Choroid plexus epithelial cell (primary cell): ENCODE measurements at places on chromosomes 4 and X.
A peak's percentile ranks its signal among the peaks of the same experiment; 100 is the strongest.

- peak; percentile 89 for DNase-seq
Measured at GRCh38 chr4:140359562-140360427, 13.7 kb upstream of the SCOC start.

- DNase-seq, result no peak
Measured at GRCh38 chr4:182856862-182857261, 60.3 kb downstream of the DCTD start.

- DNase-seq, result no peak
Measured at GRCh38 chr4:159483110-159483781, 380.4 kb downstream of the RAPGEF2 start.

- DNase-seq, result no peak
Measured at GRCh38 chr4:67131224-67131623, 414.1 kb downstream of the CENPC start.

GRCh38 chr4:129344058-129344457, 248.1 kb downstream of the C4orf33 start:
- DNase-seq, result peak; percentile 76

DNA sequence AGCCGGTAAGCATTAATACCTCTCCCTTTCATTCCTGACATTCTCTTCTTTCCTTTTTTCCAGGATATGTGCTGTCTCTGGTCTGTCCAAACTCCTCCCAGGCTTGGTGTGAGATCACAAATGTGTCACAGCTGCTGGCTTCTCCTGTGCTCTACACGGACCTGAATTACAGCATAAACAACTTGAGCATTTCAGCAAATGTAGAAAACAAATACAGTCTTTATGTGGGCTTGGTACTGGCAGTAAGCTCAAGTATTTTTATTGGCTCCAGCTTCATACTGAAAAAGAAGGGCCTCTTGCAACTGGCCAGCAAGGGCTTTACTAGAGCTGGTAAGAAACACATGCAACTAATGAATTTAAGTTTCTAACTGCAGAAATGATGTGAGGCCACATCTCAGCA, 8.4 kb downstream of the NIPAL1 start:
- peak; percentile 59 for DNase-seq

DNA sequence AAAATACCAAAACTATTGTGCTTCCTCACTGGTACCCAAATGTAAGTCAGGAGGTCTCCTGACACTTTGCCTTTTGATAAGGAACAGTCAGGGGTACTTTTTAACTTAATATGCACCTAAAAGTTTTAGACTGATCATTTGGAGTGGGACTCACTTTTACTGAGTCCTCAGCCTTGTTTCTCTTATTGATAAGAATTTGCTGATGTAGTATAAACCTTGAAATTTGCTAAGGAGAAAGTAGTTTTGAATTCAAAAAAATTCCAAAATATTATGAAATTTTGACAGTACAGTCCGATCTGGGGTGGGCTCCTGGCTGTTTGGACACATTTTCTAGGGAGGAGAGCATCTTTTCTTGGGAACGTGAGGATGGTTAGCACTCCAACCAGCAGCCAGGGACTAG, 91.4 kb upstream of the GATB start:
- DNase-seq, result no peak

DNA sequence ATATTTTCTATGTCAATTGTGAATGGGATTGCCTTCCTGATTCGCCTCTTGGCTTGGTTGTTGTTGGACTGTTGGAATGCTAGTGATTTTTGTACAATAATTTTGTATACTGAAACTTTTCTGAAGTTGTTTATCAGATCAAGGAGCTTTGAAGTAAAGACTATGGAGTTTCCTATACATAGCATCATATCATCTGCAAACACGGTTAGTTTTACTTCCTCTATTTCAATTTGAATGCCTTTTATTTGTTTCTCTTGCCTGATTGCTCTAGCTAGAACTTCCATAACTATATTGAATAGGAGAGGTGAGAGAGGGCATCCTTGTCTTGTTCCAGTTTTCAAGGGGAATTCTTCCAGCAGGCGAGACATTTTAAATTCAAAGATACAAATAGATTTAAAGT, 226.5 kb downstream of the FBXO8 start:
- no peak for DNase-seq

- DNase-seq, result no peak
Measured at GRCh38 chrX:97145934-97146333, 262.2 kb downstream of the RPA4 start.

DNA sequence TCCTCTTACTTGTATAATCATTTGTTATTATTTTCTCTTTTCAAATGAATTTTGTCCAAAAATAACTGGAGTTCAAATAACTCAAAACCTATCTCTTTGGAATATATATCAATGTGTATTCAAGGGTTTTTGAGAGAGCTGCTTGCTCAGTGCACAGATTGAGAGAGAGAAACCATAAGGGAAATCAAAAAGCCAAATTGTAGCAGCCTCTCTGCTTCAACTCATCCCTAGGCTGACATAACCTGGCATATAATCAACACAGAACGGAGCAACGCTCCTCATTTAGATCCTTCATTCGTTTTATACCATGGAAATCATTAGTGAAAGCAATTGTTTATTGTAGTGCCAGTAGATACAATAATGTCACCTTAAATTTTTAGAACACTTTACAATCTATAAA, 1.8 kb upstream of the GPM6A start:
- no peak for DNase-seq

GRCh38 chrX:23855569-23855968, 52.2 kb downstream of the APOO start:
- DNase-seq, result peak; percentile 30

DNA sequence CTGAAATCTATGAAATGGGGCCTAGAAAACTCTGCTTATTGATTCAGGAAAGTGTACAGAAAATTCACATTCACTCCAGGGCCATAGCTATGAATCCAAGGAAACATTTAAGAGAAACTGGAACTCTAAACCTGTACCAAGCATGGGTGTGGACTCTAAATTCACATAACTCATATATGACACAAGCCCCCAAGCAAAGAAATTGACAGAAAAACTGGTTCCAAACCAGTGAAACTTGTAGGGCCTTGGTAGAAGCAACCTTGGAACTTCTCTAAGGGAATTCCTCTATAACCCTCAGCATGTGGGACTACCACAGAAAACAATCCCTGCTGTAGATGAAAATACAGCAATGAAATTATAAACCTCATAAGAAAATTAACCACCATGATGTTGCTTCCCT, 106.6 kb upstream of the NRK start:
- DNase-seq, result no peak

DNA sequence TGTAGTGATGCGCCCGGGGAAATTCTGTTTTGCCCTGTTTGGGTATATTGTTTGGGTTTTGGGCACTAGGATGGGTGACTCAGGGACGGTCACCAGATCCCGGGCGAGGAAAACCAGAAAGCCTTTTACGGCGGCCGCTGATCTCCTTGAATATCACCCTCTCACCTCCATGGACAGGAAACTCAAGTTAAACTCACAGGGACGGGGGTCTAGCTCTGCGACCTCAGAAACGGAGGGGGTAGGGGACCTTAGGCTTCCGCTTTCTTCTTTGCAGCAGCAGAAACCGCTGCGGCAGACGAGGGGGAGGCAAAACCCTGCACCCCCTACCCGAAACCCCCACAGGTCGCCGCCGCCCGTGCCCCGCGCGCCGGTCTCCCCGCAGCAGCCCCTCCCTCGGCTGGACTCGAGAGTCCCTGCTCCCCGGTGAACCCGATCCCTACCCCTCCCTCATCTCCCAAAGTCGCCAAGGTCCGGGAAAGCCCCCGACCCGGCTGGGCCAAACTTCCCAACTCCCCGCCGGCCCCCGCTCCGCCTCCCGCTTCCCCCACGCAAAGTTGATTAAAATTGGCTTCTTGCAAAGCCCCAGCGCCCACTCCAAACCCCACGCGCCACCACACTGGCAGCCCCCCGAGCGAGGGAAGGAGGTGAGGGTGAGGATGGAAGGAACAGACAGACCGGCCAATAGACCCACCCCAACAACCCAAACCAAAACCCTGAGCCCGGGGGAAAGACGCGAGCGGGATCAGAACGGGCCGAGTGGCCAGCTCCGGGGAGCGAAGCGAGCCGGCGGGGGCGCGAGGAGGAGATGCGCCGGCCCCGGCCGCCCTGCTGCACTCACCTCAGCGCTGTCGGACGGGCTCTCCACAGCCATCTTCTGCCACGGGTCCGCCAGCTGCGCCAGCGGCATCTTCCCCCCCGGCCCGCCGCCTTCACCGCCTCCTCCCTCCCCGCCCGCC, 705 bp downstream of the RPS6KA3 start:
- DNase-seq, result peak; percentile 34

DNA sequence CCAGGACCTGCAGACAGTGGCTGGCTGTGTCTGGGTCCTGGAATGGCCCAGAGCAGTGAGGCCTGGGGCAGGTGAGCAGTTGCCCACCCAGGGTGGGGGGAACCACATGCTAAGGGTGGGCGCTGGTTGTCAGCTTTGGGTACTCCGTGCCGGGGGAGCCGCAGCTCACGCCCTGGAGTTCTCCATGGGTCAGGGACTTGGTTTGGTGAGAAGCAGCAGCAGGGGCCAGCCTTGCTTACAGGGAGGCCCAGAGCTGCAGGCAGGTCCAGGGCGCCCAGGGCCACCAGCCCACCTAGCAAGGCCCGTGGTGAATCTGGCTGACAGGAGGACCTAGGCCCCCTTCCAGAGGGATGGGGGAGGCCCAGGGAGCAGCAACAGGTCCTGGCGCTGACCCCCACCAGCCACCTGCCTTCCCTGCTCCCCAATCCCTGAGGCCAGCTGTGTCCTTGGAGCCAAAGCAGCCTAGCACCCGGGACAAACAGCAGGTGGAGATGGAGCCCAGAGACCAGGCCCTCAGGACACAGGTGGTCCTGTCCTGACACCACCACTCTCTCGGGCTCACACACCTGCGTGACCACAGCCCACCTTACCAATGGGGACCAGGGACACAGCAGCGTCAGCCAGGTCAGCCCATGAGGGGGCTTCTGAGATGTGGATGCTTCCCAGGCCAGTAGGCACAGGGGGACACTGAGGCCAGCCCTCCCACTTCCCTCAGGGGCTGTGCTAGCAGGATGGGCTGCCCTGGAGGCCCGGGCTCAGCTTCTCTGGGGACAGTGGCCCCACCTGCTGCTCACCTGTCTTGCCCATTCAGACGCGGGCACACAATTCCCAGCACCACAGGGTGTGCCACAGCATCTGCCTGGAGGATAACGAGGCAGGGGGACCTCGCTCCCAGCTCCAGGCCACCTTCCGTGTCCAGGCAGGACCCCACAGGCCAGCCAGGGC, 3.5 kb downstream of the MXD4 start:
- no peak for DNase-seq

GRCh38 chrX:41666251-41666650, 22.5 kb upstream of the GPR34 start:
- peak; percentile 45 for DNase-seq

- no peak for DNase-seq
Measured at GRCh38 chr4:117157360-117157759, 72.0 kb upstream of the TRAM1L1 start.
